ENCODE measurements at places on chromosomes 6 and 20. TPM values are rescaled to one million over a fixed set of nuclear protein-coding genes. Genes with fewer than 3 reads are reported as not detected.

The LAMA5 gene
- 29.7 TPM for total RNA-seq

The DDO gene
- 16.5 TPM for total RNA-seq

The BTNL2 gene
- not detected for total RNA-seq

DNA sequence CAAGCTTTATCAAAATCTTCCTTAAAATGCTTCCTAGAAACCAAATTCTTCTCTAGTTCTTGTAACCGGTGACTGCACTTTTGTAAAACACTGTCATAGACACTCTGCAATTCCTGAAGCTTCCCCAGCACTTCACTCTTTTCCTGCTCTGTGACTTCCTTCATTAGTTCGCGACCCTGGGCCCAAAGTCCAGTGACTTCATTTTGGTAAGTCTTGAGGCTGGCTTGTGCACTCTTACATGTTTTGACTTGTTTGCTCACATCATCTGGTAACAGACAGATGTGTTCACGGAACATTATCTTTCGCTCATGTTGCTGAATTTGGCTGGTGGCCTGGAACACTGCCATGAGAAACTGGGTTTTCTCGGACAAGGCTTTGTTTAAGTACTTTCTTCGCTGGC lies 306.2 kb downstream of the SYNE1 start:
- no peak for DNase-seq

DNA sequence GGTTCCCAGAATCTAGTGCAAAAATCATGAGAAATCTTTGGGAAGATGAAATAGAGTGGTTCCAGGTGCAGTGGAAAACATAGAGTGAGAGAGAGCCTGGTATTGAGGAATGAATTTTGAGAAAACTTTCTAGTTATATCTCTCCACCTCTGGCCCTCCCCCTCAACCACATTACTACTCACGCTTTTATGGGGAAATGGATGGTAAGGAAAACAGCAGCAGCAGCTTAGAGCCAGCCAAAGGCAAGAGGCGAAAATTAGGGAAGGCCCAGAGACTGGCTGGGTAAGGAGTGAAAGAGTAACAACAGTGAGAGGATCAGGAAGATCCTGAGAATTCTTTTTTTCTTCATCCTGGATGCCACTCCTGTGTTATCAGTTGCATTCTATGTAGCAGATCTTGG lies 187.9 kb upstream of the ECI2 start:
- peak; percentile 59 for DNase-seq
